ENCODE measurements at places on chromosomes 5 and 9.
A peak's percentile ranks its signal among the peaks of the same experiment; 100 is the strongest.

- DNase-seq, result no peak
Measured at GRCh38 chr9:129580211-129580915, 40.5 kb downstream of the C9orf50 start.

DNA sequence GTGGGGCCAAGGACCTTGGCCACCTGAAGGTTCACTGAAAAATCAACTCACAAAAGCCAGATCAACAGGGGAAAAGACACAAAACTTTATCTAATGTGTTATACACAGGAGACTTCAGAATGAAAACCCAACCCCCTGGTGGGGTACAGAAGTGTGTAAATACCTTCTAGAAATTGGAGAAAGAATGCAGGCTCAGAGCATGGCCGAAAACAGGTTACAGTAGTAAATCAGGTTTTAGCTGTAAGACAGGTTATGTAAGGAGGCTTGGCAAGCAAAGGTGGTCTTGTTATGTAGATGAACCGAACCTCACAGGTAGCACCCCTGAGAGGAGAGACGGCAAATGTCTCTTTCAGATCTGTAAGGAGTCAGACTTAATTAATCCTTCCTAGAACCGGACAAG is 10.0 kb downstream of the CEMIP2 start:
- DNase-seq, result no peak

DNA sequence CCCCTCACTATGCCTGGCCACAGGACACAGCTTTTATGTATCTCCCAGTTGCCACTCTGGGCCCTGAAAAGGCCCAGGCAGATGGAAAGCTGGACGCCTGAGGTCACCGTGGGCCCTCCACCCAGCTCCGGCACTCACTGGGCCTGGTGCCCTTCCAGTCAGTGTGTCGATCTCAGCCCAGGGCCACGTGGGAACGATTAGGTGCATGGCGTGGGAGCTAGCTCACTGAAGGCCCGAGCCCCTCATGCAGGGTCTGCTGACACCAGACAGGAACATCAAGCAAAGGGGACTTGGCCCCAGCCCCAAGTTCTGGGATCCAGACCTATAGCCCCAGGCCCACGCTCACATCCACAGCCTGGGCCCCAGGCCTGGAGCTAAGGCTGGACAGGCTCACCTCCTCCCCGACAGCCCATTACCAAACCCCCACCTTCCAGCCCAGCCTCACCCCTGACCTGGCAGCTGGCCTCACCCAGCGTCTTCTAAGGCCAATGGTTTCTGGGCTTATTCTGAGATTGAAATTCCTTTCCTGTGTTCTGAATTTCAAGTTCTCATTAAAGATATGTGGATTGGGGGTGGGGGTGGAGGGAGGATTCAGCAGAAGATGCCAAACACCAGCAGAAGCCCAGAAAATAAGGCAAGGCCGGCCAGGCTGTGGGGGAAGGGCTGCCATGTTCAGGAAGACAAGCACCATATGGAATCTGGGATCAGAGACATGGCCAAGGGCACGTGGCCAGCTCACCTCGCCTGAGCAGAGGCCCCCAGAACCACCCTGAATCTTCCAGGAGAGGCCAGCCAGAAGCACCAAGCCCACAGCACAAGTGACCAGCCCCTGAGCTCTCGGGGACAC is 74.5 kb downstream of the ADAMTS2 start:
- DNase-seq, result no peak

- DNase-seq, result no peak
Measured at GRCh38 chr5:122322801-122323548, 10.9 kb downstream of the SNCAIP start.

DNA sequence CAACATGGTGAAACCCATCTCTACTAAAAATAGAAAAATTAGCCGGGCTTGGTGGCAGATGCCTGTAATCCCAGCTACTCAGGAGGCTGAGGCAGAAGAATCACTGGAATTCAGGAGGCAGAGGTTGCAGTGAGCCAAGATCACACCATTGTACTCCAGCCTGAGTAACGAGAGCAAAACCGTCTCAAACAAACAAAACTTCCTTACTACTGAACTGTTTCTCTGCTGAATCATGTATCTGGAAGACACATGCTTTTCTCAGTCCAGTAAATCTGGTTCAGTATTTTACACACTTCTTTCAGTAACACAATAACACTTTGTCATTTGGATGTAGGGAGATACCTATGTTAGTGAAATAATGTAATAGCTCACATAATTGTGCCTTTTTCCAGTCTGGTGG is 7.9 kb downstream of the TRMT10B start:
- DNase-seq, result no peak

GRCh38 chr9:89919171-89919681 is 314.4 kb downstream of the GADD45G start:
- DNase-seq, result peak; percentile 30

- DNase-seq, result no peak
Measured at GRCh38 chr9:470552-471194, 256.0 kb downstream of the DOCK8 start.

DNA sequence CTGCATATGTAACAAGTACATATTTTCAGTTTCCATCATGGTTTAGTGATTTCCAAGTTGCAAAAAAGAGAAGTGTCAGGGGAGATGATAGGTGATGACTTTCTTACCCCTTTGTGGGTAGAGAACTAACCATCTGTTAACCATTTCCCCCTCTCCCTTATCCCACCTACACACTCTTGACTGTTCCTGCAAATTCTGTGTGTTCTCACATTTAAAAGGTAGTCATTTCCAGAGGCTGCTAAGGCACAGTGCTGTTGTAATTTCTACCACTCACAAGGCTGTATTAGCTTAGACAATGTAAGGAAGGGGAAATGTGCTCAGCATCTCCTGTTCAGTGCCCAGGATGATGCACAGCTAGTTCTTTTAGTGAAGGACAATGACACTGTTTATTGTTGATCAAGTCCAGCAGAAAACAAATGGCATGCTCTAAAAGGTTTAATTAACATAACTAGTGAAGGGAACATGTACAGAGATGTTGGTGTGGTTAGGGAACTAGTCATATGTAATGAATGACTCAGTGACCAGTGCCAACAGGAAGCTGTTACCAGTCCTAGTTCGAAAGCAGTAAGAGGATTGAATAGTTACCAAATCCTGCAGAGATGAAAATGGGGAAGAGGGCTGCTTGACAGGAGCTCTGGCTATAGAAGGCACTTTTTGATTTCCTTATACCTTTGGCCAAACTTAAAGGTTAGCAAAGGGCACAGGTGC is 165.1 kb downstream of the PLK2 start:
- DNase-seq, result no peak

DNA sequence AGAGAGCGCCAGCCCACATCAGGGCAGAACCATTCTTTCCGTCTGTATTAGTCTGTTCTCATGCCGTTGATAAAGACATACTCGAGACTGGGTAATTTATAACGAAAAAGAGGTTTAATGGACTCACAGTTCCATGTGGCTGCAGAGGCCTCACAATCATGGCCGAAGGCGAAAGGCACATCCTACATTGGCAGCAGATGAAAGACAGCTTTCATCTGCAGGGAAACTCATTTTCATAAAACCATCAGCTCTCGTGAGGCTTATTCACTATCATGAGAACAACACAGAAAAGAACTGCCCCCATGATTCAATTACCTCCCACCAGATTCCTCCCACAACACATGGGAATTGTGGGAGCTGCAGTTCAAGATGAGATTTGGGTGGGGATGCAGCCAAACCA is 4.7 kb upstream of the FSD1L start:
- no peak for DNase-seq

DNA sequence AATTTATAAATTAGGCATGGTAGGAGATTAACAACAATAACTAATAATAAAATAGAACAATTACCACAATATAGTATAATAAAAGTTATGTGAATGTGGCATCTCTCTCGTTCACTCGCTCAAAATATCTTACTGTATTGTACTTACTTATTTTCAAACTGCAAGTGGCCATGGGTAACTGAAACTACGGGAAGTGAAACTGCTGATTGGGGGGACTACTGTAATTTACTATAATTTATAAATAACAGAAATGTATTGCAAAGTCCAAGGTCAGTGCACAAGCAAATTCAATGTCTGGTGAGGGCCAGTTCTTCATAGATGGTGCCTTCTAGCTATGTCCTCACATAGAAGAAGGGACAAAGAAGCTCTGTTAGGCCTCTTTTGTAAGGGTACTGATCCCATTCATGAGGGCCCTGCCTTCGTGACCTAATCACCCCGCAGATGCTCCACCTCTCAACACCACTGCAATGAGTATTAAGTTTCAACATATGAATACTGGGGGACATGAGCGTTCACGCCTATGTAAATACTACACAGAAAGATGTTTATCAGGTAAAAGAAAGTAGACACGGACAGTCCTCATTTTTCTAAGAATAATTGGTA is 39.0 kb downstream of the KCNIP1 start:
- no peak for DNase-seq

DNA sequence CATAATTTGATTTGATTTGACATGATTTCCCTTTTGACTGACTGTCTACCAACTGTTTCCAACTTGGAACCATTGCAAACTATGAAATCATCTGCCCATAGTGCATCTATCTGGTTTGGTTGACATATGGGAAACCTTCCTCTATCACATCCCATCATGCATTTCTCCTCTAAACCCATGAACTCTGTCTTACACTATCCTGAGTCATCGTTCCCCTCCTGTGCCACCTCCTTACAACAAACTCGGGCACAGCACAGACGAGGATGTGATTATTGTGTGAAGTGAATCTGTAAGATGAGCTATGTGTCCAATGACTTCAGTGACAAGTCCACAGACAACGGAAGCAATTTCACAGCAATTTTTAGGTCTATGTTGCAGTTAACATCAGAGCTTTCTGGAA is 126.1 kb downstream of the NPR3 start:
- DNase-seq, result no peak

GRCh38 chr9:88682431-88682831 is 147.5 kb downstream of the NXNL2 start:
- no peak for DNase-seq

DNA sequence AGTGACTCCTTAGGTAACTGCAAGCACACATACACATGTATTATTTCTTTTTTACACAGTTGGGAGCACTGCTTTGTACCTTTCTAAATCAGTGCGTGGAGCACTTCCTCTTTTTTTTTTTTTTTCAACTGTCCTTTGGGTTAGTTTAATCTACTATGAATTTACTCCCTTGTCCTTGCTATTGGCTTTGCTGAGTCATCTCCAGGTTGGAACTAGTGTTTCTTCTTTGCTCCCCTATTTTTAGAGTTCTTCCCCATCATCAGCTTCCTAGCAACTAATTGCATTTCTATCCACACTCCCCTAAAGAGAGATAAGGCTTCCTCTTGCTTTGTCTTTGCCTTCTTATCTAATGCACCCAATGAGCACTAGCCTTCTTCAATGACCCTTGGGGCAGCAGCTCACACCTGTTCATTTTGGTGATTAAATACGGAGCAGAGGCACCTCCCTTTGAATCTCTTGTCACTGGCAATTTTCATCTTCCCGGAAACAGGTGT is 24.3 kb downstream of the S100Z start:
- DNase-seq, result no peak

GRCh38 chr9:6680797-6681146 is 35.2 kb upstream of the GLDC start:
- DNase-seq, result peak; percentile 63

DNA sequence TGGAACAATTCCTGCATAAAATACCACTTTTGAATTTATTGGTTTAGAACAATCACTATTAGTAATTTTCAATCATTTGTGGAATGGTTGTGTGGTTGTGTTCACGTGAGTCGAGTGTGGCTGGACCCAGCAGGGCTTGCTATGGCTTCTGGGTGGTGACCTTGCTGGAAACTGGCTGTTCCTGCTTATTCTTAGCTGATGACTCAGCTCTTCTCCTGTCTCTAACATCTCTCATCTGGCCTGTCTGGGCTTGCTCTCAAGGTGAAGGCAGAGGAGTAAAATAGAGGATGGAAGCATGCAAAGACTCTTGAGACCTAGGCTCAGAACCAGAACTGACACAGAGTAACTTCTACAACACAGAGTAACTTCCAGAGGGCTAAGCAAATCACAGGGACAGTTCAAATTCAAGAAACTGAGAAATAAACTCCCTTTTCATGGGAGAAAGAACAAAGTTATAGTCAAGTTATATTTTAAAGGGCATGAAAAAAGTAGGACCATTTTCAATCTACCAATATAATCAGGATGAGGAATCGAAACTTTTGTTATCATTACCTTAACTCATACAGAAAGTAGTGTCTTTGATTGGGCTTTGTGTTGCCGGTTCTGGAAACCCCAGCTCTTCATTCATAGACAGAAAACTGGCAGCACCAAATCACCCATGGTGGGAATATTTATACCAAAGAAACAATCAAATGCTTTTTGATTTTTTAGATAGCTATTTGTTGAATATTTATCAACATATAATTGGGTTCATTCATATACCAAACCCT is 665.1 kb downstream of the CDH18 start:
- no peak for DNase-seq

- no peak for DNase-seq
Measured at GRCh38 chr9:135228345-135228982, 141.0 kb downstream of the OLFM1 start.

GRCh38 chr5:322281-322941 is 897 bp downstream of the AHRR start:
- DNase-seq, result no peak

GRCh38 chr9:127817881-127818434 is 15.3 kb downstream of the FPGS start:
- DNase-seq, result no peak
